Esophagus muscularis mucosa (tissue), 4 donors: ENCODE measurements at places on chromosomes 2 and 18.

DNA sequence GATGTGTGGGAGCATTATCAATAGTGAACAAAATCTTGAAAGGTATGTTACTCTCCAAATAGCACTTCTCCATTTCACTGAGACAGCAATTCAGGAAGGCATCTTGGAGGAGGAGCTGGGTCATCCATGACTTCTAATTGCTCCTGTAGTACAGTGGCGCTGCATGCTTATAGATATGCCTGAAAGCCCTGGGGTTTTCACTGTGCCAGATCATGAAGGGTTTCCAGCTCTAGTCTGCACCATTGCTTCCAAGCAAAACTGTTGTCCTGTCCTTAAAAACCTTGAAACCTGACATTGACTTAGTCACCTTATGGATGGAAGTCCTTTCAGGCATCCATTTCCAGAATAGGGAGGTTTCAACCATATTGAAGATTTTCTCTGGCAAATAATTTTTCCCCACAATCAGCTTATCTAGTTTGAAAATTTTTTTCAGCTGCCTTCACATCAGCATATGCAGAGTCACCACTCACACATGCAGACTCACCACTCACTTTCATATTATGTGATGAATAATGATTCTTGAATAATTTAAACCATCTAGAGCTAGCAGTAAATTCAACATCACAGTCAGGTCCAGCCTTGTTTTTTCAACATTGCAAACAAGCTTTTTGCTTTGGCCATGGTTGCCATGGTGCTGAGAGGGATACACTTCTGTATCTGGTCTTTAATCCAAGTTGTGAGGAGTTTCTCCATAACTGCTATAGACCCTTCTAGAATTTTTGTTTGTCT is 297.1 kb downstream of the CLIP4 start:
- no peaks in the 10 kb centered on the region for H3K4me1 ChIP-seq
- no peaks in the 10 kb centered on the region for H3K27me3 ChIP-seq
- DNase-seq: no peak
- no peak overlapping the region for H3K4me3 ChIP-seq
- no peaks in the 10 kb centered on the region for H3K36me3 ChIP-seq
- no peak overlapping the region for H3K27ac ChIP-seq

- no peaks in the 10 kb centered on the region for H3K27me3 ChIP-seq
- H3K36me3 ChIP-seq: no peaks in the 10 kb centered on the region
- no peak for DNase-seq
These were observed 184.9 kb downstream of the UBE2E3 start for GRCh38 chr2:181165199-181165868.

DNA sequence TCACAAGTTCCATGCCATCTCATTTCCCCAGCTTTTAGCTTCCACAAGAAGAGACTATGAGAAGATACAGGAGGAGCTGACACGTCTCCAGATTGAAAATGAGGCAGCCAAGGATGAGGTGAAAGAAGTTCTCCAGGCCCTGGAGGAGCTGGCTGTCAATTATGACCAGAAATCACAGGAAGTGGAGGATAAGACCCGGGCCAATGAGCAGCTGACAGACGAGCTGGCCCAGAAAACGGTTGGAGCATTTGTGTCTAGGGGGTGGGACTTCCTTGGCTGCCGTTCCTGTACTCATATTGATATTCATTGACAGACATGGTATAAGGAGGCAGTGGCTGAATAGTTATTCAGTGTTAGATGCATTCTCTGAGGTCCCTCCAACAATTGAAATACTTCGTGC is 57.2 kb upstream of the LYPD6B start:
- H3K4me3 ChIP-seq: no peak overlapping the region
- H3K27ac ChIP-seq: no peak overlapping the region
- no peaks in the 10 kb centered on the region for H3K4me1 ChIP-seq
- DNase-seq: no peak

DNA sequence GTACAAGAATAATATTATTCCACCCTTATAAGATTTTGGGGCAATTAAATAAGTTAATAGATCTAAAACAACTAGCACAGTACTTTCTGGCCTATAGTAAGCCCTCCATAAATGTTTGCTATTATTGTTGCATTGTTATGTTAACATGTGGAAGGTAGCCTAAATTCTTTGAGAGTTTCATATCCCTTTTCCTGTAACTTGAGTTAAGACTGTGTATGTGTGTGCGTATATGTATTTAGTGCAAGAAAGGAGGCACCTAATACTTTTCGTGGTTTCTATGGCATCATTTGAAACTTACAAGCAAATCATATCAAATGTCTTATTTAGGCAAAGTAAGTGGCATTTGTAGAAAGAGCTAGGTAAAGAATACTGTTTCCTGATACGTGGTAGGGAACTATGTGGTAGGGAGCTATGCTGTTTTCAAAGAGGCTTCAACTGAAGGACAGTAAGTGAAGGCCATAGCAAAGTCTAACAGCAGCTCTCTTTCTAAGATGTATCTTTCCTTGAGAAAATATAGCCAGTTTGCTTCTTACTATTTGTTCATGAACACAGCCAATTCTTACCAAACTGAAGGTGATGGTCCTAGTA is 36.8 kb upstream of the C2orf74 start:
- peaks cover 23% of the 10 kb centered on the region for H3K36me3 ChIP-seq
- H3K27ac ChIP-seq: no peak overlapping the region
- H3K4me1 ChIP-seq: no peaks in the 10 kb centered on the region
- no peak overlapping the region for H3K4me3 ChIP-seq
- DNase-seq: no peak

DNA sequence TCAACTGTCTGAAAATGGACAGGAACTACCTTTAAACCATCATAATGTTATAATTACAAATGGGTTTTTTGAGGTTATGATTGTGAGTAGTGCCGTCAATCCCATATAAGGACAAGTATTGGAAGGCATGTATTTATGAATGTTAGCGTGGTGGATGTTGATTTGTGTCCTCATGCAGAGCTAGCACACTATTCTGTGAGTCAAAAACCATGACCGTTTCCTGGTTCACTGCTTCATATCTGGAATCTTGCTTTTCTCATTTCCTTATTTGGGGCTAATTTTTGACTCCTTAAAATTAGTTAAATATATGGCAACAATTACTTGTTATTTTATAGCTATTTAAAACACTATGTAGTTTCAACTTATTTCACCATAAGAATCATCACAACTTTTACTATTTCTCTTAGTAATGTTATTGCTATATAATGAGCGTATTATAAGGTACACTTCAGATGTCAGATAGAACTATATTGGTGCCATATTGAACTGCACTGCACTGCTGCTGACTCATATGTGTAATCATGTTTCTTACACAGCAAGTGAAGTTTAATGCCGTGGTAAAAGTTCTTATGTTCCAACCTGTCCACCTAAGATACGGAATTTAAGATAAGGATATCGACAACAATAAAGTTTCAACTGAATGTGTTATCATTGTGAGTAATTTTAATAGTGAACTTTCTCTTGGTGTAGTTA is 192.8 kb downstream of the PTGR3 start:
- H3K4me1 ChIP-seq: no peaks in the 10 kb centered on the region
- no peaks in the 10 kb centered on the region for H3K36me3 ChIP-seq
- no peaks in the 10 kb centered on the region for H3K27me3 ChIP-seq
- H3K27ac ChIP-seq: no peak overlapping the region
- H3K4me3 ChIP-seq: no peak overlapping the region

GRCh38 chr2:22907330-22907729 is 477.6 kb upstream of the KLHL29 start:
- no peaks in the 10 kb centered on the region for H3K4me1 ChIP-seq
- H3K27me3 ChIP-seq: no peaks in the 10 kb centered on the region
- H3K27ac ChIP-seq: no peak overlapping the region
- H3K4me3 ChIP-seq: no peak overlapping the region

DNA sequence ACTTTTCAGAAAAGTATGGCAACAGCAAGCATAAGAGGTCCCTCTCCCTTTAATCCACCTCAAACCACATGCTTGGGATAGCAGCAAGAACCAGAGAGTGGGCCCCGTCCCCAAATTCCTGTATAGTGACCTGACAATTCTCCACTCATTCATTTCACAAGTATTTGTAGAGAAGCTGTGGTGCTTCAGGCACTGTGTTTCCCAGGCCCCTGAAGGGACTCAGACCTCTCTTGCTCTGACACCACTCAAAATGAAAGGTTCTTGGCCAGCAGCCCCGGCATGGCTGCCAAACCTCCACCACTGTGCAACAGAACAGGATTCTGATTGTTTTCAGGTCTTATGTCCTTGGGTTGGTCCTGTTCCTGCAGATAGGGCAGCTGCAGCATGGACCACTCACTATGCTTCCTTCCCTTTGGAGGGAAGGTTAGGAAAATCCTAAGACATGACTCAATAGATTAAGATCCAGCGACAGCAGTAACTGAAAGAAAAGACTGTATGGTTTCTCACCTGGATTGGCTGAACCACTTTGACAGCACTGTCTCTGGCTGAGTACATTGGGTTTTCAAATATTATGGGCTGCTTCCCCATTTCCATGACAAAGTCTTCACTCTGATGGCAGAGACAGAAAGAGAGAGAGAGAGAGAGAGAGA is 67.6 kb downstream of the DHRS9 start:
- H3K27ac ChIP-seq: no peak overlapping the region
- peak; percentile 57 for DNase-seq
- H3K4me3 ChIP-seq: no peak overlapping the region

DNA sequence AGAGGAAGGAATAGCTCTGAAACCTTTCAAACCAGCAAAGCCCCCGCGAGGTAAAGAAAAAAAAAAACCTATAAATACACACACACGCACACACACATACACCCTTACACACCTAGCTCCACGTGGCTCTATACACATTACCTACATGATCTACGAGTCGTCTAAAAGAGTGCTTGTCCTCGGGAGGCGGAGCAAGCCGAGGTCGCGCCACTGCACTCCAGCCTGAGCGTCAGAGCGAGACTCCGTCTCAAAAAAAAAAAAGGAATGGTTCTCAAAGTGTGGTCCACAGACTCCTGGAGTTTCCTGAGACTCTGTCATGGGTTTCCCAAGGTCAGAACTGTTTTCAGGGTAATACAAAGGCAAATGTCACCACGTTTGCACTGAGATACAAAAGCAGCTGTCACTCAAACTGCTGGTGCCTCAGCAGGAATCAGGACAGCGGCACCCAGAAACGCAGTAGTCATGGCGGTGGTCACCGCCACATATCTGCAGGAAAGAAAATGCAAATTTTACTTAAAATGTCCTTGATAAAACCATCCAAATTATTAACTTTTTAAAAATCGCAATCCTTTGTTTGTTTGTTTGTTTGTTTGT is 130.0 kb upstream of the GPC1 start:
- no peak overlapping the region for H3K27ac ChIP-seq
- H3K4me1 ChIP-seq: no peaks in the 10 kb centered on the region
- H3K4me3 ChIP-seq: no peak overlapping the region

DNA sequence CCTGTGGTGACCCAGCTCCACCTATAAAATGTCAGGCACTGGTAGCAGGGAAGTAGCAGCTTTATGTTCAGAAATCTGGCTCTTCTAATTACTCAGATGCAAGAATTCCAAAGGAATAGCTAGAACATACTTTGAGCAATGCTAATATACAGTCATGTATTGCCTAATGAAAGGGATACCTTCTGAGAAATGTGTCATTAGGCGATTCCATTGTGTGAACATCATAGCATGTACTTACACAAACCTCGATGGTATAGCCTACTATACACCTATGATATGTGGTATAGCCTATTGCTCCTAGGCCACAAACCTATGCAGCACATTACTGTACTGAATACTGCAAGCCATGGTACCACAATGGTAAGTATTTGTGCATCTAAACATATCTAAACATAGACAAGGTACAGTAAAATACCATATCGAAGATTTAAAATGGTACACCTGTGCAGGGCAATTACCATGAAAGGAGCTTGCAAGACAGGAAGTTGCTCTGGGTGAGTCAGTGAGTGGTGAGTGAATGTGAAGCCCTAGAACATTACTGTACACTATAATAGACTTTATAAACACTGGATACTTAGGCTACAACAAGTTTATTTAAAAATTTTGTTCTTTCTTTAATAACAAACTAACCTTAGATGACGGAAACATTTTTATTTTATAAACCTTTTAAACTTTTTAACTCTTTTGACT is 50.3 kb upstream of the ETAA1 start:
- no peak overlapping the region for H3K4me3 ChIP-seq
- no peak for DNase-seq
- H3K36me3 ChIP-seq: no peaks in the 10 kb centered on the region
- H3K27ac ChIP-seq: no peak overlapping the region
- no peaks in the 10 kb centered on the region for H3K27me3 ChIP-seq

DNA sequence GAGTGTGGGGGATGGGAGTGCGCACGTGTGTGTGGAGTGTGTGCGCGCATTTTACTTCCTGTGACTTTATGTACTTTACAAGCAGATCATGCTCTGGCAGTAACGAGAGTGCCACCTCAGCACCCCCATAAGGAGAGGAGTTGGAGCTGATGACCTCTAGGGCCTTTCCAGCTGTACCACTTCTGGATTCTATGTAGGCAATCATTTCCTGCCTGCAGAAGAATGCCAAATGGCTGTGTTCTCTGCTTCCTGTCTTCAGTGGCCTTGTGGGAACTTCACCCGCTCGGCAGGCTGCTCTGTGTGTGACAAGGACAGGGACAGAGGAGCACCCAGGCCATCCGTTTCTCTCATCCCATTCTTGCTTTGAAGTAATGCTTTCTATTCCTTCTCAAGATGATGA is 22.8 kb upstream of the ZNF385B start:
- H3K27ac ChIP-seq: no peak overlapping the region
- no peaks in the 10 kb centered on the region for H3K36me3 ChIP-seq
- no peak overlapping the region for H3K4me3 ChIP-seq
- no peaks in the 10 kb centered on the region for H3K27me3 ChIP-seq
- no peak for DNase-seq
- H3K4me1 ChIP-seq: no peaks in the 10 kb centered on the region
